ENCODE measurements at places on chromosomes 7 and 10.

- no peak for DNase-seq
- no peaks in the 10 kb centered on the region for H3K4me1 ChIP-seq
- no peak overlapping the region for H3K4me3 ChIP-seq
Observed at GRCh38 chr7:158410720-158411119, 176.9 kb downstream of the PTPRN2 start.

- no peak overlapping the region for H3K27ac ChIP-seq
- H3K36me3 ChIP-seq = no peaks in the 10 kb centered on the region
- DNase-seq = no peak
- H3K4me1 ChIP-seq = no peaks in the 10 kb centered on the region
Observed at GRCh38 chr7:30087371-30087770, 47.4 kb upstream of the MTURN start.

DNA sequence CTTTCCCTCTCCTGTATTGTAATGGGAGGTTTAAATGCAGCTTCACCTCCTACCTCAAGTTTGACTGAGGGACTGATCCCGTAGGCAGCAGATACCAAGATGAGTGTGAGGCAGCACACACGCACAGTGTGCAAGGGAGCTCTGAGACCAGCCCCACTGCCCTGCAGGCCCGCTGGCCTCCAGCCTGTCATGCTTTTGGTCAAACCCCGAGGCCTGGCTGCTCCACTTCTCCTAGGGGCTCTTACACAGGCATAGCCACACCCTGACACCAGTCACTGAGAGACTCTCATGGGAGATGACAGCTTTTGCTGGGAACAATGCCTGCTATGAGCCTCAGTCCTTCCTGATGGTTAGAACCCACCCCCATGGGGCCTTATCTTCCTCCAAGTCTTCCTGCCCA lies 27.6 kb downstream of the DRGX start:
- no peak overlapping the region for H3K27ac ChIP-seq
- H3K4me1 ChIP-seq = no peaks in the 10 kb centered on the region
- H3K36me3 ChIP-seq = no peaks in the 10 kb centered on the region
- H3K27me3 ChIP-seq = no peaks in the 10 kb centered on the region
- no peak for DNase-seq

DNA sequence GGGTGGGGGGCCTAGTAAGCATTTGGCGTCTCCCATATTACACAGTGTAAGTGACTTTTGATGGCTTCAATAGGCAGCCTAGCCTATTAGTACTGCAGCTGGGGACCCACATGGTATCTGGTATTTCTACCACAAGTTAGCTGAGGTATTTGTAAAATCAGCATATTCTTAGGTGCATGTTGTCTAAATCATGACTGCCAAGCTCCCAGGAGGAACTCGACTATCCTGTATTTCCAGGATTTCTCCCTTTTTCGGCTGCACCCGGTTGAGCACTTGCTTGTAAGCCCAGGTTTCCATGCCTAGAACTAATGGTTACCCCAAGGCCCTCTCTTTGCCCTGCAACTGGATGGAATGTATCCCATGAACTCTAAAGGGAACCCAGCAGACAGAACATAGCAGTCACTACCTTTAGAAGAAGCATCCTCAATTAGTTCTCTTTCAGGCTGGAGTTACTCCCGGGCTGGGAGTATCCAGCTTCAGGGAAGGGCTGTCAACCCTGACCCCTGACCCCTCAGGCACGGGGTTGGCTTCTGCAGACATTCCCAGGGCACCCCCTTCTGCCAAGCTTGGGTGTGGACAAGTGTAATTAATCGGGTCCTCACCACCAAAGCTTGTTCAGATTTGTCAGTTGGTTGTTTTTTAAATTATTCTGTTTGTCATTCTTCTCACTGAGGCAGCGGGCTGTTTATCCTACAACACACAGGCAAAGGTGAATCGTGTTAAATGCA lies 90.3 kb upstream of the PARD3 start:
- H3K4me3 ChIP-seq = no peak overlapping the region
- no peak for DNase-seq
- H3K36me3 ChIP-seq = no peaks in the 10 kb centered on the region
- H3K27ac ChIP-seq = no peak overlapping the region

DNA sequence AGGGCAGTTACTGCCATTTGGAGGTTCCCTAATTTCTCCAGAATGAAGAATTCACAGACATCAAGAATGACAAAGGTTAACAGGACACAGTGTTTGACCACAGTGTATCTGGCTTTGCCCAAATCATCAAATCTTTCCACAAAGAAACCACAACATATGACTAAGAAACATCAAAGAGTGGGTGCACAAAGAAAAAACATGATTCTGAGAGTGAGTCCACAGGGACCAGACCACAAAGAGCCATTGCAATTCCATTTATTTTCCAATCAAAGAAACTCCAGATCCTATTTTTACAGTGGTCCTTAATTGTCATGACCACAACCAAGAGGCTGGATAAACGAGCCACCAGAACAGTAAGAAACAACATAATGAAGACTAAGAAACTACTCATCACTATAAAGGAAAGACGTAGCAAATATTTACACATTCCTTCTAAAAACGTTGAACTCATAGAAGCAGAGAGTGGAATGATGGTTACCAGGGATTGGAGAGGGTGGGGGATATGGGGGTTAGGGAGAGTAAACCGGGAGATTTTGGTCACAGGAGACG lies 286.5 kb downstream of the DOCK4 start:
- no peak overlapping the region for H3K27ac ChIP-seq
- DNase-seq = no peak
- H3K4me3 ChIP-seq = no peak overlapping the region
- H3K4me1 ChIP-seq = no peaks in the 10 kb centered on the region

GRCh38 chr7:54885285-54885684 lies 126.3 kb upstream of the SEC61G start:
- H3K27ac ChIP-seq = no peak overlapping the region
- H3K4me3 ChIP-seq = no peak overlapping the region
- H3K36me3 ChIP-seq = no peaks in the 10 kb centered on the region
- H3K4me1 ChIP-seq = no peaks in the 10 kb centered on the region
- DNase-seq = no peak

All from right lobe of liver (tissue), 6 donors.